ENCODE measurements at places on chromosomes 13 and 19.

- no peak for DNase-seq
Observed at GRCh38 chr13:110164706-110165105, 142.3 kb downstream of the COL4A1 start.

DNA sequence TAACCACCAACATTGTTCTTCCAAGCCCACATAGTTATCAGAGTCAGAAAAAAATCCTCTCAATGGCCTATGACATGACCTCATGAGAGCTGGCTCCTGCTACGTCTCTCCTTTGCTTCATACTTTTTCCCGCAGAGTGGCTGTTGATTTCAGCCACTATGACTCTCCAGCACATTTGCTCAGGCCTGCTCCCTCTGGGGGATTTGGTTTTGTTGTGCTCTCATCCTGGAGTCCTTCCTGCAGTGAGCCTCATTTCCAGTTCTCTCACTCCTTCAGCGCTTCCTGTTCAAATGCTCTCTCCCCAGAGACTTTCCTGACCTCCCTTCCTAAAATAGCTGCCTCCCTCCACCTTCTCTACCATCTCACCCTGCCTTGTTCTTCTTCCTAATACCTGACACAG lies 72.0 kb upstream of the USP29 start:
- no peak for DNase-seq

DNA sequence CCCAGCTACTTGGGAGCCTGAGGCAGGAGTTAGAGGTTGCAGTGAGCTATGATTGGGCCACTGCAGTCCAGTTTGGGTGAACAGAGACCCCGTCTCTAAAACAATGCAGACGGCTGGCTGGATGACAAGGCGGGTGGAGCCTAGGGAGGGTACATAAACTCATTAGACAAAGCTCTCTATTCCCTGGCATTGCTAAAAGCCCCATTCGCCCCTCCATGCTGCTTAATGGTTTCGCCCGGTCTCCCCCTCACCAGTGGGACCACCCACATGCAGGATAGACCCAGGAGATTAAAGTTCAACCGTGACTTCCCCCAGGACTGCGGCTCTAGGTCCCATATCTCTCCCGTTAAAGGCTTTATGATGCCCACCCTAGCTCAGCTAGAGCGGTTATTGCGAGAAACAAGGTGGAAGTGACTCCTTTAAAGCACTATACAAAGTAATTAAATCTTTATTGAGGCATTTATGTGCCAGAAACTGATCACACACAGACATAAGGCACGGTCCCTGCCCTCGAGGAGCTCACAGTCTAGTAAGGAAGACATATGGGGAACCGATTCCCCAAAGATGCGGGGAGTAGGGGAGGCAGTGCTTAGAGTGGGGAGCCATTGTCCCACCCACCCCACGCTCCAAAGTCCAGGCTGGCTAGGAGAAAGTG lies 4.9 kb downstream of the LYPD3 start:
- DNase-seq, result no peak

- DNase-seq, result no peak
Observed at GRCh38 chr13:66409542-66409941, 820.6 kb downstream of the PCDH9 start.

- no peak for DNase-seq
Observed at GRCh38 chr19:15508035-15508710, at the start of gene CYP4F22. Gene CYP4F22 (plus strand): TSS chr19:15508525. CDS start chr19:15525337, 16,812 bp downstream.

DNA sequence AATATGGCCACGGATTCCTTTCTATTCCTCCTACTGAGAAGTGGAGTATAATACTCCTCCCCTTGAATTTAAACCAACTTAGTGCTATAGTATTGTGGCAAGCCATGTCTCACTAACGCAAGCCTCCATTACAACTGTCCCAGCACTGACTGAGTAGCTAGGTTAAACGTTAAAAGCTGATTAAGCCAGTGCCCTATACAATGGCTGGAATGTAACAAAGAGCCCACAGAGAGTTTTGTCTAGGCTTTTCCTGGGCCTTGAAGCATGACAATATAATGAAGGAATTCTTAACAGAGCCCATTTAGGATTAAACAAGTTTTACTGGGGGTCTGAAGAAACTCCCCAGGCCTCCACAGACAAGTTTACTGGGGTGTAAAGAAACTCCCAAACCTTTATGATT lies 254.5 kb upstream of the DACH1 start:
- DNase-seq, result no peak

DNA sequence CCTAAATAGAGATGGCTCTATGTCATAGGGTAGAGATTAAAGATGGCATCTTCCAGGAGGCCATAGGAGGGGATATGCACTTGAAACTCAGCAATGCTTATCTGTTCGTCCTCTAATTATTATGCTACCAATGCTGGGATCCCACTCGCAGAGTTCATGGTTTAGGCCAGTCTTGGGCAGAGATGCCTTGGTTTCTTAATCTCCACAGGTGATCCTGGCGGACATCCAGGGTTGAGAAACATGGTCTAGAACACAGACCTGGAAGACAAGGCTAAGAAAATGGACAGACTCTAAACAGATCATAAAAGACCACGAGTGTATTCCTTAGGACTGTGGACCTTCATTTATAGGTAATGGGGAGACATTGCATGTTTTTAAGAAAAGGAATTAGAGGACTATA lies 70.0 kb upstream of the IRS2 start:
- no peak for DNase-seq

GRCh38 chr19:42290523-42291434 lies 11.2 kb upstream of the PRR19 start:
- no peak for DNase-seq

DNA sequence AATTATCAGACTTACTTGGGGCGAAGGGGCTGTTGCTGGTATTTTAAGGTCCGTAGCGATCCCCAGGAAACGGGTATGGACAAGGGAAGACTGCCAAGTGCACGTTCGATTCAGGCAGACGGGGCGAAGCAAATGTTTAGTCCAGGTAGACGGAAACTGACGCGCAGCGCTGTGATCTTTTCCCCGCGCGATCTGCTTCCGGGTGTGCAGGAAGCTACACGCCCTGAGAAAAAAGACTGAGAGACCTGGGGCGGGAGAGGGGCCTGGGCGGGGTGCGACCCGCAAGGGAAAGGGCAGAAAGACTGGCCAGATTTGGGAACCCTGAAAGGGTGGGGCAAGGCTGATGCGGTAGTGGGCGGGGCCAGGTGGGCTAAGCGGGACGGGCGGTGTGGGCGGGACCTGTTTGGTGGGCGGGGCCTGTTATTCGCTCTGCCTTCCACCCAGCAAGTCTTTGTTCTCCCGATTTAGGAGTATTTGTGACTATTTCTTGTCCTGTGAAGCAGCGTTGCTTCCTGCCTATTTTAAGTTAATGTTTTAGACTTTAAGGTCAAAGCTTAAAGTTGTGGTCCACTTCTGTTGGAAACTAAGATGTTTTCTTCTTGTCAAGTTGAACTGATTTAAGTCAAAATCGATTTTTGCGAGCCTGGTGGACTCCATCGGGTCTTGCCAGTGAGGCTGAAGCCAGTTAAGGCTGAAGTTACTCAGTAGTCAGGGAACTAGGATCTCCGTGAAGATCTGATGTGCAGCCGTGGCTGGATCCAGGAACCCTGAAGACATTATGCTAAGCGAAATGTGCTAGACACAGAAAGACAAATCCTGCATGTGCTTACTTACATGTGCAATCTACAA lies at the start of gene ZNF836:
ZNF836 (minus strand) TSS at position 301 of the 849 bp plus-strand sequence. CDS start 3,549 bp downstream, outside the sequence.
- peak; percentile 85 for DNase-seq

- DNase-seq, result no peak
Observed at GRCh38 chr19:31154021-31154420, 195.2 kb downstream of the TSHZ3 start.

GRCh38 chr19:41911889-41912731 lies 16.1 kb downstream of the ERFL start:
- no peak for DNase-seq

DNA sequence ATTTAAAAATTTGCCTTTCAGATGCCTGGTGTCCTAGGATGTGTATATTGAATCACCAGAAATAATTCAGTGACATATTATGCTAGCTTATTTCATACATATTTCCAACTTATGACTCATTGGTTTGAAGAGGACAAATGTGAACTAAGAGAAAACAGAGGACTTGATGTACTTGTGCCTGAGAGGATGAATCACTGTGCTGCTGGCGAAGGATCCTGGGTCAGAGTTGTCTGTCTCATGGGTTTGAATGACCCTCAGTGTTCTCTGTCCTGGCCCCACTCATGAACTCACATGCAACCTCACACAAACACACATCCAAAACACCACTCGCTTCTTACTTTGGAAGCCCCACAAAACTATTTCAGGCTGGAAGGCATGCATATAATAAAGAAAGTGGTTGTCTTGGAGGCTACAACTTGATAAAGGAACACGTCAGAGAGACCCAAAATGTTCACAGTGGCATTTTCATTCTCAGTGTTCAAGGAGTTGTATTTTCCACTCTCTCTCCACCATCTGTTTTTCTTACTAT lies 129.0 kb upstream of the SPRY2 start:
- no peak for DNase-seq

- DNase-seq, result no peak
Observed at GRCh38 chr19:15291089-15291488, 41.2 kb downstream of the BRD4 start.

DNA sequence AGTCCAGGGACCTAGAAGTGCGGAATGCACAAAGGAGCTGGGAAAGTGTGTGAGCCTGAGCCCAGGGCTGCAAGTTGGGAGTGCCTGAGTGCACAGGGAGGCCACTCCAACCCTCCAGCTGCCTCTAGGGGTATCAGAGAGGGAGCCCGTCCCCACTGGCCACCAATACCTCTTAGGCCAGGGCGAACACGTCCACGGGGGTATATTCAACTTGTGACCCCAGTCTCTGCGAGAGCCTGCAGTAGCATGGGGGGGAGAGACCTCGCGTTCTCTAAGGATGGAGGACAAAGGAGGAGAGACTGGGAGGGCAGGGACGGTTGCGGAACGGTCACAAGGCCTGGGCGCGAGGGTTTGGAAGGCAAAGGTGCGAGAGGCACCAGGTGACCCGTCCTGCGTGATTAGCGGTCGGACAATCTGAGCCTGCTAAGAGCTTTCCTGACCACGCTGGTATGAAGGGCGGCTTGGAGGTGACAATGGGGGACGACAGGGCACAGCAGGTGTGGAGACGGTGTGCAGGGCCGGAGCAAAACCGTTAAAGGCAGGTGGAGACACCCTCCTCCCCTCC lies 676 bp downstream of the CD320 start:
- no peak for DNase-seq

DNA sequence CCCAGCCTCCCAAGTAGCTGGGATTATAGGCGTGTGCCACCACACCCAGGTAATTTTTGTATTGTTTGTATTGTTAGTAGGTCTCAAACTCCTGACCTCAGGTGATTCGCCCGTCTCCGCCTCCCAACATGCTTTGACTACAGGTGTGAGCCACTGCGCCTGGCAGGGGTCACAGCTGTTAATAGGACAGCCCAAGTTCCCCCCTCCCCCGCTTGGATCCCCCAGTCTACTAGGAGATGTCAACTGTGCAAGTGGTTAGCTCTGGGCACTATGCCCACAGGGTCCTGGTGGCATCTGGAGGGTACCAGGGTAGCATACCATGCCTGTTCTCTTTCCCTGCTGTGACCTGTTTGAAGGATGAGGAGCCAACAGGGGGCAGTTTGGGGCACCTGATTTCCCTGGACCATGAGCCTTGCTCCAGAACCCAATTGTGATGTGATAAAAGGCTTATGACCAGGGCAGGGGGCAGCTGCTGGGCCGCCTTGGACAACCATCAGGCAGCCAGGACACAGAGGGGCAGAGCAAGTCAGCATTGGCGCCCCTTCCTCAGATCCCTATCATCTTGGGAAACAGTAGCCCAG lies at the start of gene TSPAN16:
TSPAN16 (plus strand) TSS at position 496 of the 581 bp plus-strand sequence. CDS start 138 bp downstream, outside the sequence.
- DNase-seq, result no peak

DNA sequence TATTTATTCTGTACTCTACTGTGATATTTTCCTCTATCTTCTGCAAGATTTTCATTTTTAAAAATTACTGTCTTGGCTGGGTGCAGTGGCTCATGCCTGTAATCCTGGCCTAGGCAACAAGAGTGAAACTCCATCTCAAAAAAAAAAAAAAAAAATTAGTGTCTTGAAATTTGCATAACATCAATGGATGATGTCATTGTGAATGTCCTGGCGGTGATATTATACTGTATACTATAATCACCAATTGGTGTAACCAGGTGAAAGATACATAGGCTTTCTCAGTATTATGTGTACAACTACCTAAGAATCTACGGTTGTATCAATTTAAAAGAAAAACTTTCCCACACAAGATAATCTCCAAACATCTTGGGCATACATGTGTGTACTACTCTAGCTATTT lies 15.2 kb downstream of the ZNF331 start:
- no peak for DNase-seq

DNA sequence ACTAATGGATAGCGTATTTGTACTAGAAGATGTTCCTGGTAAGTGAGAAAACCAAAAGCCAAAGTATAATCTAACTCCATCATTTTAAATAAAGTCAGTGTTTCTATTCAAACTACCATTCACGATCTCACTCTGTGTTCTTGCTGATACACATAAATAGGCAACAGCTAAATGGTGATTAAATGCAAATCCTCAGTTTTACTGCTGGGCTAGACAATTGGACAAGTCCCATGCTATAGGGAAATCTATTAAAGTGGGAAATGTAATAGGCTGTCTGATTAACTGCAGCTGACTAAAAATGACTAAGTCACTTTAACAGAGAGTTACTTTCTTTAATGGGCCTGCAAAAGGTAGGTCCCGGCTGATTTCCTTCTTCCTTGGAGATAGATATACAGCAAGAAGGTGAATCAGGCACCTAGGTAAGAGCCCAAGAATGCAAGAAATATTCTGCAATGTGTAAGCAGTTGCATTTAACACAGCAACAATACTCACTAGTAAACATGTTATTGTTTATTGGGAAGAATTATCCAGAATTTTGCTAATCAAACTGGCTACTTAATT lies 298.4 kb downstream of the SLITRK6 start:
- no peak for DNase-seq

- no peak for DNase-seq
Observed at GRCh38 chr19:15178629-15179308, 22.0 kb downstream of the NOTCH3 start.

DNA sequence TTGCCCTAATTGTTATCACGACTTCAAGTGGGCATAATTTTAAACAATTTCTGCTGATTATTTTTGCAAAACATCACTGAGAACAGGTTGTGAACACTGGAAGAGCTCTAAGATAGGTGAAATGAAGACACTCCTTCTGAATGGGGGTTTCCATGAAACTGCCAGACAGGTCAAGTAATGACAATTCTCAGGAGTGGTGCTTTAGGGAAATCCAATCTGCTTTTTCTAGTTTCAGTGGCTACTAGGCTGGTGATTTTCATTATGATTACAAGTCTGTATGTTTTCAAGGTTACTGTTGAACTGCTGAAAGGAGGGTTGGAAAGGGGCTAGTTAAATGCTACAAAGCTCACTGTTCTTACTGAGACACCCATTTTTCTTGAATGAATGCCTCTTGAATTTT lies 1724.2 kb downstream of the PCDH9 start:
- no peak for DNase-seq

DNA sequence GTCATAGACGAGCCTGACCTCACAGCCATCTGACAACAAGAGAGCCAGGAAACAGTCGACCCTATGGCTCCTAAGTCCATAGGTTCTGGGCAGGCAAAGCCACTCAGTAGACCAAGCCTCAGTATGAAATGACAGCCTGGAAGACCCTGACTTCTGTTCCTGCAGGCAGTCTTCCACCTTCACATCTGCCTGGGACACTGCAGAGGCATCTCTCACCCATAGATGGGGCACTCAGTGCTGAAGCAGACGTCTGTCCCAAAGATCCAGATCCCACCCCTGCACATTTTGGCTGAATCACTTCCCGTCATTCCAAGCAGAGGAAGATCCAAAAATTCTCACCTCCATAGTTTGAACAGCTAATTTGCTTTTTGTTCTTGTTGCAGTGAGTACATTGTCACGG lies 139.3 kb upstream of the ZNF507 start:
- DNase-seq, result no peak

- DNase-seq, result no peak
Observed at GRCh38 chr13:61531383-61532065, 115.9 kb upstream of the PCDH20 start.

- DNase-seq, result peak; percentile 47
Observed at GRCh38 chr19:49987159-49987698, 26.3 kb upstream of the SIGLEC11 start.
